ENCODE measurements at places on chromosomes 7 and 10.
A peak's percentile ranks its signal among the peaks of the same experiment; 100 is the strongest.

DNA sequence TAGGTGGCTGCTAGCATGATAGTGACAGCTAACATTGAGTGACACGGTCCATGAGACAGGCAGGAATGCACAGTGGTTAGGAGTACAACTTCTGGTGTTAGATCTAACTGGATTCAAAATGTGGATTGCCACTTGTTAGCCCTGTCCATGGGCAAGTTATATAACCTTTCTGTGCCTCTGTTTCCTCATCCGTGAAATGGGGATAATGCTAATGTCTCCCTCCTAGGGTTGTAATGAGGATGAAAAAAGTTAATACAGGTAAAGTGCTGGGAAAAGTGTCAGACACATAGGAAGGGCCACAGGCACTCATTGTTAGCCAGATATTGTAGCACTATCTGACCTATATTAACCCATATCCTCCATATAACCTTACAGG lies 41.8 kb downstream of the TACR2 start:
- no peak for DNase-seq

- no peak for DNase-seq
Observed at GRCh38 chr10:121592155-121592890, 5.9 kb downstream of the FGFR2 start.

DNA sequence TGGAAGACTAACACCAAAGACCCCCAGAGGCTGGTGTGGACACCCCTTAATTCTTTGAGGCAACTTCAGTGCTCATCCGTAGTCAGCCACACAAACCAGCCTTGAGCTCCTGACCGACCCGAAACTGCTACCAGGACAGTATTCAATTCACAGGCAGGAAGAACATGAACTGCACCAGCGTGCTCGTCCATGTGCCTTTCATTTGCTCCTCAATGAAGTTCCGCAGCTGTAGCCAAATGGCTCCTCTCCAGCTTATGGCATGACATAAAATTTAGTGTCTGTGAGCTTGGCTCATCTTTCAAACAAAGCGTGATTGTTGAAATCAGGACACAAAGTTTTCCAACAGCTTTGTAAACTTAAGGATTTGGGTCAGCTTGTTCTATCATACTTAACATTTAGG lies 144.1 kb upstream of the FAM171A1 start:
- peak; percentile 69 for DNase-seq

DNA sequence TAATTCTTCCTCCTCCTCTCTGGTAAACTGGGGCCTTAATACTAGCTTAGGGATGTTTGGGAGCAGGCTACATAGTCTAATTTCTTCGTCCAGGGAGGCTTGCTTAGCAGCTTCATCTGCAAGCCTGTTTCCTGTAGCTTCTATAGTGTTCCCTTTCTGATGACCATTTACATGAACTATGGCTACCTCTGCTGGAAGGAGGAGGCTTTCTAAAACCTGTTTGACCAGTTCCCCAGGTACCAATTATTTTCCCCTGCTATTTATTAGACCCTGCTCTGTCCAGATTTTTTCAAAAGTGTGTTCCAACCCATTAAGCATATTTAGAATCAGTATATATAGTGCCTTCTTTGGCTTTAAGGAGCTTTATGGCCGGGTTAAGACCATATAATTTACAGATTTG lies 38.8 kb upstream of the DNAH11 start:
- no peak for DNase-seq

DNA sequence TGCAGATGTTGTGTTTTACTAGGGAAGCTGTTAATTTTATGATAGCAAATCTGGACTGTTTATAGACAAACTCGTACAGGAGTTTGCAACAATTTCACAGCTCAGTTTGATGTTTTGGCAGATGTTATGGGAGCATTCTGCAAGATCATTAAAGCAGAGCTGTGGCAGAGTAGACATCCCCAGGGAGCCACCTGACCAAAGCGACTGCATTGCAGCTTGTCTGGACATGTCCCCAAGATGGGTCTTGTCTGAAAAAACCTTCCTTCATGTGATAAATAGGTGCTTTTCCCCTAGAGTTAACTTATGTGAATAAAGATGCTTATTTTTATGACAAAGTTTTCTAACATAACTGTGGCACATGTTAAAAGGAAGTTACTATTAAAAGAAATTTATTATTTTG lies 91.2 kb upstream of the GPR141 start:
- DNase-seq, result no peak

DNA sequence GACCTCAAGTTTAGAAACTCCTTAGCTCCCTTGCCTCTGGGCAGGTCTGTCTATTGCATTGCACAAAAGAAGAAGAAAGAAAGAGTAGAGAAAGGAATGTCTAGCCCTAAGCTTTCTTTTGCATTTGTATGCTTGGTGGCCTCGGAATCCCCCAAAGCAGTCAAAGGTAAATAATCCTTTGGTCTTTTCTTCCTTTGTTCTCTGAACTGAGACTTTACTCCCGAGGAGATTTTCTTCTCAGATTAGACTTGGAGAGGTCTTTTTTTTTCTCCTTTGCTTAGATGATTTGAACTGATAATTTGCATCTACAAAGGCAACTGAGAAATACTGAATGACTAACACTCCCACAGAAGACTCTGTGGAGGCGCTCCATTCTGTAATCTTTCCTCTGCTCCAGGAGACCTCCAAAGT lies 93.2 kb downstream of the AKR1D1 start:
- DNase-seq, result no peak

DNA sequence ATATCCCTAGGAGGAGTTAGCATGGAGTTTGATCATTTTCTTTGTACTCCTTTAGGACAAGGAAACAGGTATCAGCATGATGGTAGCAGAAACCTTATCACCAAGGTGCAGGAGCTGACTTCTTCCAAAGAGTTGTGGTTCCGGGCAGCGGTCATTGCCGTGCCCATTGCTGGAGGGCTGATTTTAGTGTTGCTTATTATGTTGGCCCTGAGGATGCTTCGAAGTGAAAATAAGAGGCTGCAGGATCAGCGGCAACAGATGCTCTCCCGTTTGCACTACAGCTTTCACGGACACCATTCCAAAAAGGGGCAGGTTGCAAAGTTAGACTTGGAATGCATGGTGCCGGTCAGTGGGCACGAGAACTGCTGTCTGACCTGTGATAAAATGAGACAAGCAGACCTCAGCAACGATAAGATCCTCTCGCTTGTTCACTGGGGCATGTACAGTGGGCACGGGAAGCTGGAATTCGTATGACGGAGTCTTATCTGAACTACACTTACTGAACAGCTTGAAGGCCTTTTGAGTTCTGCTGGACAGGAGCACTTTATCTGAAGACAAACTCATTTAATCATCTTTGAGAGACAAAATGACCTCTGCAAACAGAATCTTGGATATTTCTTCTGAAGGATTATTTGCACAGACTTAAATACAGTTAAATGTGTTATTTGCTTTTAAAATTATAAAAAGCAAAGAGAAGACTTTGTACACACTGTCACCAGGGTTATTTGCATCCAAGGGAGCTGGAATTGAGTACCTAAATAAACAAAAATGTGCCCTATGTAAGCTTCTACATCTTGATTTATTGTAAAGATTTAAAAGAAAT lies 4.8 kb downstream of the BAMBI start:
- no peak for DNase-seq

DNA sequence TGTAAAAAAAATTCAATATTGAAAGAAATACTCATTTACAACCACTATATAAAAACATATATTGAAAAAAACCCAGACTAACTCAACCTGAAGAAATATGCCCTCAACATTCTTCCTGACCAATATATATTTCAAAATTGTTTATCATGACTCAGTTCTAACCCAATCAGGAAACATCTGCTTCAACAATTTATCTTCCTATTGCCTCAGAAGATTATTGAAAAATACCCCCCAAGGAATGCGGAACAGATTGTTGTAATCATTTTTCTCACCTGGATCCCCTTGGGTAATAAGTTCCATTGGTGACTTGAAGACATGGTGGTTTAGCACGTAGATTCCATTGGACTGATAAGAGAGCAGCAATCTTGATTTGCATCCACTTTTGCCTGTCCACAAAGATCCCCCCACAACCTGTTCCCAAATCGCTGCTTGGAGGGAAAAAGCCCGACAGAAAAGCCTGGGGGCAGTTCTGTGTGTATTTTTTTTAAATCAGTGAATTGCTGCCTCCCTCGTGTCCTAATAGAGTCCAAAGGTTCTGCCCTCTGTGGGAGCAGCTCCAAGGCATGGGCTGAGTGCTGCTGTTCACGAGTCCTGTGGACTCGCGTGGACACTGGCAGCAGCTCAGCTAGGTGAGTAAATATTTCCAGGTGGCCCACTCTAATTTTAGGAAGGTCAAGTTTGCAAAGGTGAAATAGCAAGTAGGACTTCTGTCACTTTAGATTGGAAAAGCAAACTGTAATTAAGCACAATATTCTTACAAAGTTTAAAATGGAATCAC lies 5.9 kb upstream of the INHBA start:
- DNase-seq, result no peak

DNA sequence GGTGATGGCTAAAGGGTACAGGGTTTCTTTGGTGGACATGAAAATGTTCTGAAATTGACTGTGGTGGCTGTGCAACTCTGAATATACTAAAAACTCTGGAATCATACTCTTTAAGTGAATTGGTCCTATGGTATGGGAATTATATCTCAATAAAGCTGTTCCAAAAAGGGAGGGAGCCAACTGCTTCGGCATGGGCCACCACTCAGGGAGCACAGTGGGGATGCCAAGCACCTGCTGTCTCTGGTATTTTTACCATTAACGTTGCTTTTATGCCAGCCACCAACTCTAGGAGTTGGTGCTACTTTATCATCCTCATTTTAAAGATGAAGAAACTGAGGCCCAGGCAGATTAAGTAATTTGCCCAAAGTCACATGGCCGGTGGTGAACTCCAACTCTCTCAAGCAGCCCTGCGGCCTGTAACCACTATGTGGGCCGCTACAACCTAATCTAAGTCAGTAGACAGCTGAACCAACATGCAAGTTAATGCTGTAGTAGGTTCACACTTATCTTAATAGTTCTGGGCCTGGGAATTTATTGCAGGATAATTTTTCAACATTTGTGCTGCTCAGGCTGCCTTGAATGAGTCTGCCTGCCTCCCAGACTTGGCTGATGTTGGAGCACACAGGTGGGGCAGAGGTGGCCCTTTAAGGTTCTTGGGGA lies 20.8 kb downstream of the SH3PXD2A start:
- no peak for DNase-seq

- peak; percentile 21 for DNase-seq
Observed at GRCh38 chr7:22613496-22613895, 113.5 kb upstream of the IL6 start.

GRCh38 chr10:51857305-51857704 lies 157.9 kb upstream of the CSTF2T start:
- DNase-seq, result no peak

- DNase-seq, result peak; percentile 61
Observed at GRCh38 chr10:44756216-44756615, 154.9 kb upstream of the TMEM72 start.

GRCh38 chr7:39623732-39624441 lies 515 bp downstream of the RALA start:
- DNase-seq, result peak; percentile 70

DNA sequence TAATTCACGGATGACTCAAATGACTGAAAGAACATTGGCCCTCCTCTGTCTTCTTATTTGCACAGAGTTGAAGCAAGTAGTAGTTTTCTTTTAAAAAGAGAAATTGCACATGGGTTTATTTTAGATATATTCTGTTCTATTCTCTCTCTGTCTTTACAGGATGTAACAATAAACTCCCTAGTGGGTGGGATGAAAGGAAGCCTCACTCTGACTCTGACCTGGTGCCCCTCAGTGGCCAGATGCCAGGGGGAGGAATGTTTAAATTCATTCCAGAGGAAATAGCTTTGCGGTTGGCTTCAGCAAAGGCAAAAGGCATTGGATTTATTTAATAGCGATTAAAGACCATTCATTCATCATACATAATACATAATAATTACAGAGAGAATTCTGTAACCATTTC lies 156.4 kb upstream of the MTPN start:
- no peak for DNase-seq

DNA sequence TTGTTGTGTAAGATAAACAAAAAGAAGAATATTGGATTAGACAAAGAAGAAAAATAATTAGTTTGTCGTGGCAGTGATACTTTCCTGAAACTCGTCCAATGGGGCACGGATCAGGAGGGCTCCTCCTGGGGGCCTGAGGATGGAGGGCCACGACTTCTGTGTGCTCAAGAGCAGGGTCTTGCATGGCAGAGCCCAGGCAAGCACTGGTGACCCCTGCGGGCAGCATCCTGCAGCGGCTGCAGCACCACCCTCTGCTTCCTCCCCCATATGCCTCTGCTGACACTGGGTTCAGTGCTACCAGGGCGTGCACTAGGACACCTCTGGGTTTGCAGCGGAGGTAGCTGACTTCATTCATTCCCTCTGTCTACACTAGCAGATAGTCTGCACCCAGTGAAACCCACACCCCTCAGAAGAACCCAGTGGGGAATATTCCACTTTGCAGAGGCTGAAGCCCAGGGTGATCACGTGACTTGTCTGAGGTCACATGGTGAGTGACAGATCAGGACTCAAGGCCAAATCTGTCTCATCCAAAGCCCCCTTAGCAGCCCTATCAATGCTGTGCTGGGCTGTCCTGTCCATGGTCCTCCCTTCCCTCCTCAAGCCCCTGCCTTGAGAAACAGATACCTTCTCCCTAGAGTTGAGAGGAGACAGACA lies 375.5 kb downstream of the TCERG1L start:
- DNase-seq, result no peak

- no peak for DNase-seq
Observed at GRCh38 chr10:628386-629045, 61.0 kb downstream of the DIP2C start.

- no peak for DNase-seq
Observed at GRCh38 chr7:55561690-55562089, 10.6 kb downstream of the VOPP1 start.

- DNase-seq, result no peak
Observed at GRCh38 chr7:111164442-111164841, 73.5 kb downstream of the LRRN3 start.

GRCh38 chr10:132708441-132708840 lies 77.5 kb downstream of the NKX6-2 start:
- DNase-seq, result no peak

- DNase-seq, result no peak
Observed at GRCh38 chr7:102811942-102812678, 63.3 kb downstream of the FAM185A start.

GRCh38 chr10:48363617-48364355 lies 57.3 kb downstream of the MAPK8 start:
- peak; percentile 54 for DNase-seq

- DNase-seq, result no peak
Observed at GRCh38 chr10:71701496-71702132, 18.0 kb downstream of the C10orf105 start.

DNA sequence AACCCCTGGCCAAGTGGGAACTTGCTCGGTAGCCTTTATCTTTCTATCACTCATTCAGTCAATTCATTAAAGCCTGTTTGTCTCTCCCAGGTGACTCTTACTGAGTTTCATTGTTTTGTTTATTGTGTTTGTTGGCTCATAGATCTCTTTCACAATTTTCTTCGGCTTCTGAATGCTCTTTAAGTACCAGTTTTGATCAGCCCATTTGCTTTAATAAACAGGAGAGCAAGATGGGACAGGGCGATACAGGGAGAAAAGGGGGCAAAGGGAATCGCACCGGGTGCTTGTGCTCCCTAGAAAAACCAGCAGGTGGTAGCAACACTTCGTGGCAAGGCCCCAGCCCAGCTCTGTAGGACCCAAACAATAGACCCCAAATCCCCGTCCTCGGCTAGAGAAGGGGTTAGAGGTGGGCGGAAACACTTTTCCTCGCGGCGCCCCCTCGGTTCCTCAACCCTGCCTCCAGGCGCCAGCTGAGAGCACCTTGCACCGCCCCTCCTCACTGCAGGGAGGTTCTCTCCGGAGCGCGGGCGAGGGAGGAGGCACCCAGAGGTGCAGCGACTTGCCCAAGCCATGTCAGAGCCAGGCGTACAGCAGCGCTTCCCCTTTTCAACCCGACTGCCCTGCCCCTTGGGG lies 1.0 kb upstream of the EPHB6 start:
- DNase-seq, result peak; percentile 75

- DNase-seq, result no peak
Observed at GRCh38 chr10:108427146-108427545, 1262.6 kb upstream of the SORCS1 start.

All from AG20443 (cell line).